Tracheal epithelial cell (primary cell): ENCODE measurements at places on chromosomes 2 and 18. TPM values are rescaled to one million over a fixed set of nuclear protein-coding genes. Genes with fewer than 3 reads are reported as not detected.

TMEM247 gene
- total RNA-seq: not detected in 2 replicates

CIDEA gene
- 2.3 and 4.3 TPM in 2 replicates for total RNA-seq

SELENOI gene
- total RNA-seq: 26.0 and 39.6 TPM in 2 replicates

SERPINB3 gene
- 33.7 and 83.3 TPM in 2 replicates for total RNA-seq

KCNIP3 gene
- 11.1 TPM in 1 of 2 replicates, not detected in the other for total RNA-seq

YES1 gene
- 274 and 298 TPM in 2 replicates for total RNA-seq
